ENCODE measurements at places on chromosomes 6 and 20.
A peak's percentile ranks its signal among the peaks of the same experiment; 100 is the strongest.

GRCh38 chr6:25346064-25346463 lies 66.9 kb downstream of the CARMIL1 start:
- no peak for DNase-seq

DNA sequence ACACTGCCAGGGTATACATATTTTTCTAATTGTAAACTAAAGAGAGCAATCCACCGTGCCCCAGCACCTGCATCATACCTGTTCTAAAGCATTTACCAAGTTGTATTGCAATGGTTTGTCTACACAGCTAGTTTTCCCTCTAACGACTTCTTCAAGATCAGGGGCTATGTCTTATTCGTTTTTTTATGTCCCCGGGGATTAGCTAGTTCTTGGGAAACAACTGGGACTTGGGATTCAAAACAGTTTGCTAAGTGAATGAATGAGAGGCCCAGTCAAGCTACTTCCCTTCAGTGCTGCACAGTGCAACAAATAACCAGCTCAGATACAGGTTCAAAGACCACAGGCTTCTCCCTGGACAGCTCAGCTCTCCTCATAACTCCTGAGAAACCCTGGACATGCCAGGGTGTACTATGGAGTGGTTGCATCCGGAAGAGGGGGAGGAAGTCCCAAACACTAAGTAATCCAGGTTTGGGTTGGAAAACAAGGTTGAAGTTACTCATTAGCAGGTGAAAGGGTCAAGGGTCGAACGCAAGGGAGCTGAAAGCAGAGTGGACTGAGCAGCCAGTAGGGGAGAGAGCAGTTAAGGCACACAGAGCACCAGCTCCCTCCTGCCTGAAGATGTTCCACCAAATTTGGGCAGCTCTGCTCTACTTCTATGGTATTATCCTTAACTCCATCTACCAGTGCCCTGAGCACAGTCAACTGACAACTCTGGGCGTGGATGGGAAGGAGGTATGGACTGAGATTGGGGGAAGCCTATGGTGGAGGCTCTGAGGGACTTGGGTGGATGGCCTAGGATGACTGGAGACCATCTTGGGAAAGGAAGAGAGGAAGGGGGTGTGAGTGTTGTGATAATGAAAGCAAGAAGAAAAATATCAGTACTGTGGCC lies at the start of gene APOM:
Gene APOM, plus strand, starts transcription at position 546 of the 889 bp plus-strand sequence. Its CDS starts 73 bp downstream, at position 619.
- DNase-seq = no peak

DNA sequence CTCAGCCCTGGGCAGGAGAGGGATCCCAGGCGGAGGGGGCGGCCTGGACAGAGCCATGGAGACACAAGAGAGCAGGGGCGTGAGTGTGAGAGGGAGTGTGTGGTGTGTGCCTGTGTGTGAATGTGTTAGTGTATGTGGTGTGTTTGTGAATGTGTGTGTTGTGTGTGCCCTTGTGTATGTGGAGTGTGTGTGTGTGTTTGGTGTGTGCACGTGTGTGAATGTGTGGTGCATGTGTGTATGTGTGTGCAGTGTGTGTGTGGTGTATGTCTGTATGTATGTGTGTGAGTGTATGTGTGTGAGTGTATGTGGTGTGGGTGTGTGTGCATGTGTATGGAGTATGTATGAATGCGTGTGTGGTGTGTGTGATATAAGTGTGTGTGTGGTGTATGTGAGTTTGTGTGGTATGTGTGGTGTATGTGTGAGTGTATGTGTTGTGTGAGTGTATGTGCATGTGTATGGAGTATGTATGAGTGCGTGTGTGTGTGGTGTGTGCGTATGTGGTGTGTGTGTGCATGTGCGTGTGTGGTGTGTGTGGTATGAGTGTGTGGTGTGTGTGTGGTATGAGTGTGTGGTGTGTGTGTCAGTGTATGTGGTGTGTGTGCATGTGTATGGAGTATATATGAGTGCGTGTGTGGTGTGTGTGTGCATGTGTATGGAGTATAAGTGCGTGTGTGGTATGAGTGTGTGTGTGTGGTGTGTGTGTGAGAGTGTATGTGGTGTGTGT lies 175.2 kb upstream of the AFDN start:
- no peak for DNase-seq

- DNase-seq = no peak
Measured at GRCh38 chr6:36566418-36566905, 19.2 kb upstream of the STK38 start.

DNA sequence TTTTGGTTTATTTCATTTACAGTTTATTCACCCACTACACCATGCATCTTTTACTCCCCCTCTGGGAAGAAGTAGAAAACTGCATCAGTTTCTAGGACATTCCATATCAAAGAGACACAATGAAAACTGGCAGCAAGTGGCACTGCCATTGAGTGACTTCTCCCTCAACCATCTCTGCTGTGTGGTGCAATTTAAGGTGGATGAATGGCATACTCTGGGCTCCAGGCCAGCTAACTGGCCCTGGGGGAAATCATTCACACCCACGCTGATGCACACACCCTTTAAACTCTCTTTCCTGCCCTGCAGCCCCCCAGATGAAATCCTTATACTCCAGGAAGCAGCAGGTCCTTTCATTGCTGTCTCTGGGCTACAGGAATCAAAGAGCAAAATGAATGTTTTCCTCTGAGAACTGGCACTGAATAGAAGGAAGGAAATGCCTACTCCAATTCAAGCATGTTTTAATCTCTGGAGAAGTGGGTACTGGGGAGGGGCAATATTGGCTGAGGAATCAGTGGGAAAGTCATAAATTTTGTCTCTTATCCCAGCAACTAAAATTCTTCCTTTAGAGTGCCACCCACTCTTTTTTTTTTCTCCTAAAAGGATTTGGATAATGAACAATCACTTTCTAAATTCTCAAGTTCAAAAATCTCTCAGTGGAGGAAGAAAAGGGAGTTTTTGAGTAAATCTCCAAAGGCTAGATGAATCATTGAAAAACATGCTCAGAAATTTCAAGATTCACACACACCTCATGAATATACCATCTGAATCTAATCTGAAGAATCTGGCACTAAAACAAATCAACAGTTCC lies 16.9 kb upstream of the RFPL4B start:
- no peak for DNase-seq

DNA sequence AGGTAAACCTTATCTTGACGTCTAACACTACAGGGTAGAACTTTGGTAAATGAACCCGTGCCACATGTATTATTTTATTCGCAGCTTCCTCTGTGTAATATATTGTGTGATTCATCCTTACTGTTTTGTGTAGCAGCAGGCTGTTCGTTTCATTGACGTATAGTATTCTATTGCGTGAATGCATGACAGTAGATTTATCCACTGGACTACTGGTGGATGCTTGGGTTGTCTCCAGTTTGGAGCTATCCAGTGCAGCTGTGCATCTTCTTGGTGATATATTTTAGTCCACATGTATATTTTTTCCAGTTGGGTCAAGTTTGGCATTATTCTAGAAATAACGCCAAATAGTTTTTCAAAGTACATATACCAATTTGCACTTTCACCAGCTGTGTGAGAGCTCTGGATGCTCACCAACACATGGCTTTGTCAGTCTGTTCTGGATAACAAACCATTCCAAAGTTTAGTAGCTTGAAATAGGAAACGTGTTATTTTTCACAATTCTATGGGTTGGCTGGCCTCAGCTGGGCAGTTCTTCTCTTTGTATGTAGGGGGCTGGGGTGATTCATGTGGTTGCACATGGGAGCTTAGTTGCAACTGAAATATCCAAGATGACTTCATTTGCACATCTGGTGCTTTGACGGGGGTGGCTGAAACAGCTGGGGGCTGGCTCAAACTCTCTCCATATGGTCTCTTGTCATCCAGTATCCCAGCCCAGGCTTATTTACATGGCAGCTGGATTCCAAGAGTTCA lies 9.3 kb downstream of the ECT2L start:
- no peak for DNase-seq

GRCh38 chr6:13978787-13979186 lies 54.0 kb downstream of the RNF182 start:
- DNase-seq = no peak

GRCh38 chr20:44615169-44615791 lies 32.9 kb downstream of the PKIG start:
- no peak for DNase-seq

GRCh38 chr6:44675449-44675848 lies 287.9 kb downstream of the CDC5L start:
- DNase-seq = no peak

DNA sequence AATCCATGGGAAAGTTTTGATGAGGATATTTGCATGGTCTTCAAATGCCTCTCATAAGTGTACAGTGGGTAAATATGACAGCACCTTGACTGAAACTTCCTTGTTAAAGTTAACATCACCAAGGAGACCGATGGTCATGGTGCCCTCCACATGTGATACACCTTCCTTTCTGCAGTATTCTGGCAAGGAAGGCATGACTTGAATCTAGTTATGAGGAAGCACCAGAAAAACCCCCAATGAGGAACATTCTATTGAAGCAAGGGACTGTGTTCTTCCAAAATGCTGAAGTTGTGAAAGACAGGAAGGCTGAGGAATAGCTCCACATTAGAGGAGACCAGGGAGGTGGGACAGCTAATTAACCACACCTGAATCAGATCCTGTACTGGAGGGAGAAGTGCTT lies 118.3 kb downstream of the SLC24A3 start:
- no peak for DNase-seq

DNA sequence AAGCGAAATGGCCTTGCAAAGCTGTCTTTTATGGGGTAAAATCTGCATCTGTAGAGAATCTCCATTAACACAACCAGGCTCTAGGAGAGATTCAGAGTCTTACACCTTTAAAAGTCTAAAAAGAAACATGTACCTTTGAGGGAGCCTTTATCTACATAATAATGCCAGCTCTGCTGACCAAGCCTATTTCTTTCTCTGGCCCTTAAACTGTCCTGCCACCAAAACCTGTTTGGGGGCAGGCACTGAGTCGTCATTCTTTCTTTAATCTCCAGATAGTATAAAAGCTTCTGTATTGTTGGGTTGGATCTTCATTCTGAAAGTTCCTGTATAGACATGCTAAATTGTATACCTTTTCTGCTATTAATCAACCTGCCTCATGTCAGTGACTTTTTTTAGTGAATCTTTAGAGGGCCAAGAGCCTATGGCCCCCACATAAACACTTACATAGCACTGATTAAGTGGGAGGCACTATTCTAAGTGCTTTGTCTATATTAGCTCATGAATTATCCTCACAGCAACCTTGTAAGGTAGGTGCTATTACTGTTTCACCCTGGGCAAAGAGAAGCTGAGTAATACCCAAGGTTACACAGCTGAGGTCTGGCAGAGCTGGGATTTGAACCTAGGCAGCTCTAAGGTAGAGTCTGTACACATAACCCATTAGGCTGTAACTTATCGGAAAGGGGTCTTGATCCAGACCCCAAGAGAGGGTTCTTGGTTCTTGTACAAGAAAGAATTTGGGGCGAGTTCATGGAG lies 232.3 kb upstream of the DTNBP1 start:
- no peak for DNase-seq

DNA sequence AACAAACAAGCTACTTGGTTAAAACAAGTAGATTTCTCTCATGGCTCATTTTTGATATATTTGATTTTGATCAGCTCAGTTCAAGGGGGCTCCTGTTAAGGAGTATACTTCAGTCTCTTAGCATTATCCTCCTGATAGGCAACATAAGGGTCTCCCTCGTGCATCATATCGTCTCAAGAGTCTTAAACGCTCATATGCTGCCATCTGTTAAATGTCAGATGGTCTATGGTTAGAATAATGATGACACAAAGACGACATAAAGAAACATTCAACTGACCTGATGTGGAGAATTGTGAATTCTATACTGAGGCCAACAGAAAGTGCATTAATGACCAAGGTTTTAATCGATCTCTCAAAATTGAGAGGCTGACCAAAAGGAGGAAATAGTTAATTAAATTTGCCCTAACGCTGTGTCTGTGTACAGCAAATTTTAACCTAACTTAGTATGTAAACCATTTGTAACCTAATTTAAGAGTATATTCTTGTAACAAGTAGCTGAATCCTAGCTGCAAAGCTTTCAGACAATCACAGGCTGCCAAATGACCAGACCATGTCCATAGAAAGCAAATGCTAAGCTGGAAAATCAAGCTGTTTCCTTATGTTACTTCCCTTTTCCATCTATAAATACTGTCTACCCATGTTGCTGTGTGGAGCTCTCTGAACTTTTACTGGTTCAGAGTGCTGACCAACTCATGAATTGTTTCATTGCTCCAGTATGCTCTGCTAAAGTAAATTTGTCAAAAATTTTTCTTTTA lies 1688.5 kb downstream of the GRIK2 start:
- no peak for DNase-seq

GRCh38 chr6:40326714-40327421 lies 260.3 kb downstream of the LRFN2 start:
- no peak for DNase-seq

GRCh38 chr6:26059941-26060340 lies 27.3 kb upstream of the HFE start:
- no peak for DNase-seq

DNA sequence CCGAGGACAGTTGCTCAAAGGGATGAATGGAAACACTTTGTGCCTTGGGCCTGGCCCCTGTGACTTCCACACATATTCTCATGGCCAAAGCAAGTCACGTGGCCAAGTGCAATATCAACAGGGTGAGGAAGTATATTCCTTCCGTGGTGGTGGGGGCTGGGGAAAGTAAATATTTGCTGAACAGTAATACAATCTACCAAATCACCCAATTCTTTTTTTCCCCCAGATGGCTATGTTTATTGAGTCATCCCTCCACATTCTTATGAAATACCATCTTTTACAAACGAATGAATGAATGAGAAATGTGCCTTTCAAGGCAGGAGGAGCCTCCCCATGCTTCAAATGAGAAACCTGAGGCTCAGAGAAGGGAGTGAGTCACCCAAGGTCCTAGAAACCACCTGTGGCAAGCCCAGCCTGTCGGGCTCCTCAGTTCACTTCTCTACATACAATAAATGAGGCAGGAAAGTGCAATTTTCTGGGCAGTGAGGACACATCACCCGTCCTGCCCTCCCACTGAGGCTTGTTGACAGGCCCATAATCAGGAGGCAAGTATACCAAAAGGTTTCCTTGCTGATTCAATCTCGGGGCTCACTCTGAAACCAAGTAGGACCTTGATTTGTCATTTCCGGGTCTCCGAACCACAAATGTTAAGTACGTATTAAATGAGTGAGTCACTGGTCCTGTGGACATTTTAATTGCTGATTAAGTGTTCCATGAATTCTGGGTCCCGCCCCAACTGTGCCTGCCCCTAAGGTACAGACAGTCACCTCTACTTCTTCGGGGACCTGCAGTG lies 25.3 kb upstream of the TOP1 start:
- DNase-seq = peak; percentile 58

DNA sequence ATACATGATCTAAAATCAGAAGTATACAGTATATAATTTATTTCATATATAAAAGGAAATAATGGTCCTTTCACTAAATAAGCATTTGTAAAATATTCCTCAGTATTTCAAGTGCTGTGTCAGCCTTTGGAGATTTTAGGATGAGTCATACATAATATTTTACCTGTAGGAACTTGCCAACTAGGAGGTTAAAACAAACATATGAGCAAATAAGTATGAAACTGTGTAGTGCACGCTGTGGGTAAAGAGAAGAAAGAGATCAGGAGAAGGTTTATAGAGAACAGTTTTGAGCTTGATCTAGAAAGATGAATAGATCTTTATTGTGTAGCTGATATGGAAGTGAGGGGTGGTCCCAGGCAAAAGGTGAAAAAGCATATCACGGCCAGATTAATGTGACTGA lies 169.9 kb upstream of the RNF217 start:
- DNase-seq = no peak
